ENCODE measurements at places on chromosomes 5 and 9.

GRCh38 chr9:125147401-125147951 lies 4.1 kb upstream of the SCAI start:
- DNase-seq, result no peak

- DNase-seq, result no peak
Observed at GRCh38 chr5:1011226-1011631, 2.6 kb downstream of the NKD2 start.

DNA sequence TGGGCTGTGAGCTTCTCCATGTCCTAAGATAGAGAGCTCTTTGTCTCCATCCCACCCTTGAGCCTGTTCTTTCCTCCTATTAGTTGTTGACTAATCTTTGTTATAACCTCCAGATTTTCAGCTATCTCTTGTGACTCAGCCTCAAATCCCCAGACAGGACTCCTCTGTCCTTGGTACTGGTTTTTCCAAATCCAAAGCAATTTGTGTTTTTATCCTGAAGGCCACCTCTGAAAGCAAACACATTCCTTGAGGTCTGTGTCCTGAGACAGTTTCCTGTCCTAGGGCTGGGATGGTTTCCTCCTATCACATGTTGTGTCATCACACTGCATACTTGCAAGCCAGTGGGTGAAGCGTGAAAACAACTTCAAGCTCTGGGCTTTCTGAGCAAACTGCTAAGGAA lies 8.5 kb downstream of the TNC start:
- DNase-seq, result no peak

GRCh38 chr9:125966959-125967711 lies 220.0 kb downstream of the PBX3 start:
- DNase-seq, result no peak

DNA sequence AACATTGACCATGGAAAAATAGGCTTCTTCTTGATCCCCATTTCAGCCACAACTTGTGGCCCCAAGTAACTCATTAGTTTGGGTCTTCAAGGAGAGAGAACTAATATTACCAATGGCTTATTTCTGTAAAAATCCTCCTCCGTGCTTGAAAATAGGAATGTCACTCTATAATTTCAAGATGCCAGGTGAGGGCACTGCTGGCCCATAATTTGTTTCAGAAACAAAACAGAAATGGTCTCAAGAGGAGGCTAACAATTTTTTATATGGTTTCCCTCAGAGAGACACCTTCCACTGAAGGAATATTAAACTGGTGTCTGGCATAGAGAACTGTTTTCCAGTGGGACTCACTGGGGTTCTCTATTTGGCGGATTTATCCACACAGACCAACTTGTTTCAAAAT lies 437.0 kb upstream of the TRPC7 start:
- no peak for DNase-seq

- DNase-seq, result no peak
Observed at GRCh38 chr9:89837162-89837933, 232.5 kb downstream of the GADD45G start.

DNA sequence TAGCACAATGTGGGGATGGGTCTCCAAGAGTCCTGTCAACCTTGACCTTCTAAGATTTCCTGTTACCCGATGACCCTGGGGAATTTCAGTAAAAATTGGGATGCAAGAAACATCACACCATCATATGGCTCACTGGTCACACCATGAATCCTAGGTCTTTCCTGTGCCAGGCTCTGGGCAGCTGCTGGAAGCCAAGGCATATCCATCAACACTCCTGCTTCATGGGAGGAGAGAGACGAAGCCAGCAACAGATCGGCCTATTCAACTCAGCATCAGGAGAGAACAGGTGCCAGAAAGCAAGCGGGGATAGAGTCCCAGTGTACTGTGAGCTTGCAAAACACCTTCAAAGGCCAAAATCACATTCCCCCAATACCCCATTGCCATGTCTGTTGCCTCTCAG lies 6.5 kb upstream of the NEK6 start:
- no peak for DNase-seq

DNA sequence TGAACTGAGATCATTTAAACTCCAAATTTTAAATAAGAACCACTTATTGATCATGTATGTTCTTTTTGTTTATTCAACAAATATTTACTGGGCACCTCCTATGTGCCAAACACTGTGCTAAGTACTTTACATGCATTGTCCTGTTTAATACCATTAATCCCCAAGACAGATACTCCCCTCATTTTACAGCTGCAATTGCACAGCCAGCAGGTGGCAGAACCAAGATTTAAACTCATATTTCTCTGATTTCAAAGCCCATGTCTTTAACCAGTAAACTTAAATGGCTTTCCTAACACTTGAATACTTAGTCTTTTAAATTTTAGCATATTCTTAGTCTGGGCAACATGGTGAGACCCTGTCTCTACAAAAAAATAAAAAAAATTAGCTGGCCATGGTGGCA lies 43.4 kb upstream of the KIAA1958 start:
- DNase-seq, result no peak

DNA sequence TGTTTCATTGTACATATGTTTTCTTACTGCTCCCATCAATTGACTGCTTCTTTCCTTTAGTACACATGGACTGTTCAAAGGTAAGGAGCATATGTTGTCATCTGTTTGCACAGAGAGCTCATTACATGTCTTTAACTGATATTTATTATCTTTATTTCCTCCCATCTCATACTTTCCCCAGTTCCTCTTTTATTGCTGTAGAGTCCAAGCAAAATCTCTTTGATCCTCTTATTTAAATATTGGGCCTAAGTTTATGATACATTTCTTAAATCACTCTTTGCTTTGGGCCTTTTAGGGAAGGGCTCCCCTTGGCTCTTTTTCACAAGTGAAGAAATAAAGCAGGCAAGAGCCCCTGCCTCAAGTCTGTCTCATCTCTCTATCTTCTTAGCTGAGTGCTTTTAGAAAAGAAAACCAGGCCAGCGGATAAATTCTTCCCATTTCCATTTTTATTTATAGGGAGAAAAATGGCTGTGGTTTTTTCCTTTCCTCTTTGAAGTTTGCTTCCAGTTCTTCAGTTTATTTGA lies 152.4 kb downstream of the DOCK2 start:
- DNase-seq, result no peak

DNA sequence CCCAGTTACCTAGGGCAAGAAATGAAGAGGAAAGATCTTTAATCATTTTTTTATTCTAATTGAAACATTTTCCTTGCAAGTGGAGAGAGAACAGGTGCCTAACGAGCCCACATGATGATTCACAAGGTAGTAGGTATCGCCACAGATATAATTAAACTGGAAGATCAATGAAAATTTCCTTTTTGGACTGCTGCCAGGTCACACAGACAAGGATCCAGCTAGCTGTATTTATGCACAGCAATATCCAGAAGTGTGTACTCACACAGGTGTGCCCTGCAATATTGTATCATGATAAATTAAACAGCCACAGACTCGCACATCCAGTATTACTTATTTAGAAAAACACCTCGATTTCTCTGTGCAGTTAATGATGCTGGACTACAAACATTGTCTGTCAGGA lies 294.0 kb upstream of the SMARCA2 start:
- DNase-seq, result no peak

- no peak for DNase-seq
Observed at GRCh38 chr9:123149067-123149466, 115.6 kb downstream of the GPR21 start.

DNA sequence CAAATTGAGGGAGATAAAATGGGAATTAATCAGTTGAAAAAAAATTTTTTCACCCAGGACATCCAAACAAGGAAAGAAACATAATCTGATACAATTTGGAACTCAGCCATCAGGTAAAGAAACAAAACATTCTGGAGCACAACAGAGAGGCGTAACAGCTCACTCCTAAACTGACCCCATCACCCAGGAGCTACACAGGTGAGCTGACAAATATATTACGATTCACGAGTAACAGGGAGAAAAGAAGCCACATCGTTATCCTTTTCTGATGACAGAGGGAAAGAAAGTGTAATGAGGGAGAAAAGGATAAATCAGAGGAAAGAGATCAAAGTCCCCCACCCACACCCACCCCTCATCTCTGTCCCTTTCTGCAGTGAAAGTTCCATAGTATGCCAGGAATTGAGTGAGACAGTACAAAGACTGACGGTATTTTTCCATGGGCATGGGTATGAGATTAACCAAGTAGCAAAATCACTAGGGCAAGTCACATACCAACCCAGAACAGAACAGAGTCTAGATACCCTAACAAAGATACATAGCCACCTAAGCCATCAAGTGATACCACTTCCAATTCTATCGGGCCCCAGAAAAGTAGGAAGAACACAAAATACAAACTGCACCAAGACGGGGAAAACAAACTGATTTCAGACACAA lies 45.4 kb downstream of the TMEM245 start:
- no peak for DNase-seq

GRCh38 chr5:78961743-78962142 lies 23.4 kb downstream of the ARSB start:
- DNase-seq, result no peak

DNA sequence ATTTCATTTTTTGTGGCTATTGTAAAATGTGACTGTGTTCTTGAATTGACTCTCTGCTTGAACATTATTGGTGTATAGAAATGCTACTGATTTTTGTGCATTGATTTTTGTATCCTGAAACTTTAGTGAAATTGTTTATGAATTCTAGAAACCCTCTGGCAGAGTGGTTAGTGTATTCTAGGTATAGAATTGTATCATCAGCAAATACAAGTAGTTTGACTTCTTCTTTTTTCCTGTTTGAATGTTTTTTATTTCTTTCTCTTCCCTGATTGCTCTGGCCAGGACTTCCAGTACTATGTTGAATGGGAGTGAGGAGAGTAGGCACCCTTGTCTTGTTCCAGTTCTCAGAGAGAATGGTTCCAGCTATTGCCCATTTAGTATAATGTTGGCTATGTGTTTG lies 88.8 kb upstream of the HMHB1 start:
- DNase-seq, result no peak

- DNase-seq, result no peak
Observed at GRCh38 chr5:33997331-33997983, 10.4 kb downstream of the AMACR start.

- DNase-seq, result no peak
Observed at GRCh38 chr5:174282391-174282790, 236.9 kb downstream of the NSG2 start.

DNA sequence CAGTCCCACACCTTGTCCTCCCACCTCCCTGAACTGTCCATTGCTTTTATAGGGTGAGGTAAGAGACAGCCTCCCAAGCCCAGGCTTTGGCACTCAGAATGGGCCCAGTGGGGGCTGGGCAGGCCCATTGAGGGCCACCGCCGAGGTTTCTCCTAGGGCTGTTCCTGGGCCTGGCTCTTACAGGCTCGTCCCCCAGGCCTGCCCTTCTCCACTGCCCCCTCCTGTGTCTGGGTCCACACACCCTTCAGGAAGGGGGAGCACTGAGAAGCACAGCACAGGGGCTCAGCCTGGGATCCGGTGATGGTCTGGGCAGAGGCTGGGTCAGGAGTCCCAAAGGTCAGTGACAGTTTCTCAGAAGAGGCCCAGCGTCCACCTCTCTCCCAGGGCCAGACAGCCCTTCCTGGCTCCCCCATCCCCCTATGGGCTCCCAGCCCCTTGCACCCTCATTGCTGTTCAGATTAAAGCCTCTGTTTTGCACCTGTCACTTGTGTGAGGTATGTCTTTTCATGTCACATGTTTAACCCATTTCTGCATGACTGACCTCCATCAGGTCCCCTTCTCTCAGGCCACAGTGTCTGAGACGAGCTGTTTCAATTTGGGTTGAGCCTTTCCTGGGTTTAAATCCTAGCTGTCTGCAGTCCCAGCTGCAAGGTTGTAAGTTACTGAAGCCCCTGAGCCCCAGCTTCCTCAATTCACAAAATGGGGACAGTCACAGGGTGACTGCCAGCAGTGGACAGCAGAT lies 29.4 kb downstream of the IER5L start:
- no peak for DNase-seq

GRCh38 chr5:34059977-34060376 lies 17.0 kb upstream of the C1QTNF3 start:
- no peak for DNase-seq

- no peak for DNase-seq
Observed at GRCh38 chr5:59325070-59325469, 568.5 kb downstream of the PDE4D start.

DNA sequence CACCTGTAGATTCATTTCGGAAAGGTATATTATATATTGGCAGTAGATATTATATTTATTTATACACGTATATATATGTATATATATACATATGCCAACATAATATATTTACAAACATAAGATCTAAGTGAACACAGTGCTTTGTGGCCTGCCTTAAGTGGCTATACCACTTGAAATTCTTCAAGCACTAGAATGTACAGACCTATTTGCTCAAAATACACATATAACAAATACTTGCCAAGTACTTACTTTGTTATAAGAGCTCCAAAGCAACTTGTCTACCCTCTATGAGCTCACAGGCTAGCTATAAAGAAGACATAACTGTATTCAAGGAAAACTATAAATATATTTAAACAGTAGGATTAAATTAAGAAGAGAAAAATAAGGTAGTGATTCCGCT lies 33.6 kb upstream of the SLC36A1 start:
- DNase-seq, result no peak

- DNase-seq, result no peak
Observed at GRCh38 chr9:127903557-127904475, 4.4 kb upstream of the ST6GALNAC6 start.

DNA sequence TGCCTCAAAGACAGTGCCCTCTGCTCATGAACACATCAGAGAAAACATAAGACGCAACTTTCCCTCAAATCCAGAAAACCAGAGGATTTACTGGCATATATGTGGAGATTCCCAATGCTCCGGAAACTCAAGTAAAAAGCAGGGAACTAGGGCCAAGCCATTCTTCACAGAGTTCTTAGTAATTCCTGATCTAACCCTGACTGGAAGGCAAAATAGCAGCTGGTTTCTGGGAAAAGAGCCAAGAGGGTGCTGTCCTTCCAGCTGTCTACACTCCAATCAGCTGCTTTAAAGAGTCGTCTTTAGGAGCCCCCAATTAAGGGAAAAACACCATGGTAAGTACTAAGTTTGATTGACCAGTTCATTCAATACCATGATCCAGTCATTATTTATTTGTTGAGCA lies 49.6 kb downstream of the GNA14 start:
- DNase-seq, result no peak

DNA sequence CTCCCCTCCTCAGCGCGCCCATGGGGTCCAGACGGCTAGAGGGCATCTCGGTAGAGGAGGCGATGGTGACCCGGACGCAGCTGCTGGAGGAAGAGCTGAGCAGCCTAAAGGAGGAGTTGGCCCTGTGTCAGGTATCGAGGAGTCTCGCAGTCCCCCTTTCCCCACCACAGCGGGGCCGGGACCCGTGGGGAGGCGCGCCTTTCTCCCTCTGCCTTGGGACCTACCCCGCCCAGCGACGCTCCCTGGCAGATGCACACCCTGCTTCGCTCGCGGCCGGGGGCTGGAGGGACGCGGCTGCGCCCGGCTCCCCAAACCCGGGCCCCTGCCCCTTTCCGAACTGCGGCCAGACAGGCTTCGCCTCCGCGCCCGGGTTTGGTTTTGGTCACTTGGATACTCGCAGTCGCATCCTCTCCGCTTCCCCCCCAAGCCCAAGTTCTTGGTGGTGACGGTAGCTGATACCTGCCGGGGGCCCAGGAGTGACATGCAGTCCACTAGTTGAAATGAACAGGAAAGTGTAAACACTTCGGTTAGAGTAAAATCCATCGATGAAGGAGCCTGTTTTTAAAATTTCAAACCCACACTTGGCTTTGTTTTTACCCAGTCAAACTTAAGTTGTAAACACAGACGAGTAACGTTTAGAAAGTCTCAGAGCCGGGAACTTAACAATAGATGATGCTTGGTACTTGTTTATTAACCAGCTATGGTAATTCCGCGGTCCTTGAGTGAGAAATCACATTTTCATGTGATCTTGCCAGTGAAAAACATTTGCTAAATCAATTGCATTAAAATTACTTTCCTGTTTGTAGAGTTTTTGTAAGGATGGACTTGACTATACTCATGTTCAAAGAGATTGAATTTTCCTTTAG lies 688 bp downstream of the CNTLN start:
- DNase-seq, result no peak

- no peak for DNase-seq
Observed at GRCh38 chr5:39941416-39941815, 516.6 kb upstream of the DAB2 start.
